Activated CD8-positive, alpha-beta memory T cell treated with anti-CD3 and anti-CD28 coated beads for 1 hour (primary cell): ENCODE measurements at places on chromosomes 6 and 20.

DNA sequence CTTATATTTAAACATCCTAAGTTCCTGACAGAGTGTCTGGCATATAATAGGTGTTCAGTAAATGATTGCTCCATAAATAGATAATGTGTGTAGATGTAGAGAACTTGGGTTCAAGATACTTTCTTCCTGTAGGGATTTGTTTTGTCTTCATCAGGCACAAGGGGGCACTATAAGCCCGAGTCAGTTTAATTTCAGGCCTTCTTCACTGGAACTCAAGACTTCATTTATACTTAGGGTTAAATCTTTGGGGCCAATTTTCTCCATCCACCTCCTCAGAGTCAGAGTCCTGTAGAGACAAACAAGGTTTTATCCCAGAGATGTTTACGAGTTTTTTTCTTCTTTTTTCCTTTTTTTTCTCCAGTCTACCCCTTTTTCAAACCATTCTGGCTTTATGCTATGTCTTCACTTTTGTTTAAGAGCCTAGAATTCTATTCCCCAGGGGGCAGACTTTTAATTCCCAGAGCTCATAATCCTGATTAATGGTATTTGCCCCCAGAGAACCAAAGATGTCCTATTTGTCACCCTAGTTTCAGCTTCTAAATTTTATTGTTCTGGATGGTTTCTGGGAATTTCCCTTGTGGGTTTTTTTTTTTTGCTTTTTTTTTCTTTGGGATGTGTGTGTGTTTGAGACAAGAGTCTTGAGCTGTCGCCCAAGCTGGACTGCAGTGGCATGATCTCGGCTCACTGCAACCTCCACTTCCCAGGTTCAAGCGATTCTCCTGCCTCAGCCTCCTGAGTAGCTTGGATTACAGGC is 88.4 kb downstream of the HFE start:
- DNase-seq = no peak

- DNase-seq = no peak
These were observed 4.4 kb upstream of the MEP1A start for GRCh38 chr6:46788791-46789190.

DNA sequence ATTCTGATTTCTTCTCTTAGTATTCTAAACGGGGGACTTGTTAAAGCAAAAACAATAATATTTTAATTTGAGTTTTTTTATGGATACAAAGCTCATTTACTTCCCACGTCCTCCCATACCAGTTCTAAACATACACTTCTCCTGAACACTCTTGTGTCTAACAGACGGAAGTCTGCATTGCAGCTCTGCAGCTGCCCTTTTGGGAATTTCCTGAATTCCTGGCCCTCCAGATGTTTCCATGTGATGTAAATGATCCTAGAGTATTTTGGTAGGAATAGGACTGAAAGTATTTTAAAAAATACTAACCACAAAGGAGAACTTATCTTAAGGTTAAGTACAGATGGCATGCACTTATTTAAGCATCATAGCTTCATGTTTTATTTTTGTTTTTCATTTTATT is 886.7 kb downstream of the TBC1D32 start:
- no peak for DNase-seq

DNA sequence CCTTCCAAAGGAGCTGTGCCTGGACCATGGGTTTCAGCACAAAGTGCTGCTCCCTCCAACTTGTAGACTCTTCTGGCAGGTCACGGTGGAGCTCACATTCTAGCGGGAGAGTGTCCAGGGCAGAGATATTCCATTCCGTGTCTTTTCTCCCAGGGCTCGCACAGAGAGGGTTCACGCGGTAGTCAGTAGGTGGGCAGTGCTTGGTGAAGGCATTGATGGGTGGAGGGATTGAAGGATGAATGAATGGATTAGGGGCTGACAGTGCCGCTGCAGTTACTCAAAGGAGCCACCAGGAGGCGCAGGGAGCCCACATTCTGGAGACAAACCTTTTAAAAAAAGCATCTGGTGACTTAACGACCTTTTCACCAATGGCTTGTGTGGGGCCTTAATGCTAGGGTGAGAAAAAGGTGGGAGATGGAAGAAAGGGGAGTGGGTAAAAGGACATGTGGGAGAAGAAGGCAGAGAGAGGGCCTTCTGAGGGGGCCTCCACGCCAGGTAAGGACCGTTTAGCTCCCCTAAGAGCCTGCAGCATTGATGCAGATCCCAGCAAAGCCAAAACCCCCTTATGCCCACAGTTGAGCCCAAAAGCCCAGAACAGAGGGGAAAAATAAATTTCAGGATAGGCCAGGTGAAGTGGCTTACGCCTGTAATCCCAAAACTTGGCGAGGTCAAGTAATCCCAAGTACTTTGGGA is 17.5 kb upstream of the FAM110A start:
- DNase-seq = peak; percentile 40

- DNase-seq = no peak
These were observed 197.9 kb downstream of the TRIM27 start for GRCh38 chr6:28725890-28726348.

DNA sequence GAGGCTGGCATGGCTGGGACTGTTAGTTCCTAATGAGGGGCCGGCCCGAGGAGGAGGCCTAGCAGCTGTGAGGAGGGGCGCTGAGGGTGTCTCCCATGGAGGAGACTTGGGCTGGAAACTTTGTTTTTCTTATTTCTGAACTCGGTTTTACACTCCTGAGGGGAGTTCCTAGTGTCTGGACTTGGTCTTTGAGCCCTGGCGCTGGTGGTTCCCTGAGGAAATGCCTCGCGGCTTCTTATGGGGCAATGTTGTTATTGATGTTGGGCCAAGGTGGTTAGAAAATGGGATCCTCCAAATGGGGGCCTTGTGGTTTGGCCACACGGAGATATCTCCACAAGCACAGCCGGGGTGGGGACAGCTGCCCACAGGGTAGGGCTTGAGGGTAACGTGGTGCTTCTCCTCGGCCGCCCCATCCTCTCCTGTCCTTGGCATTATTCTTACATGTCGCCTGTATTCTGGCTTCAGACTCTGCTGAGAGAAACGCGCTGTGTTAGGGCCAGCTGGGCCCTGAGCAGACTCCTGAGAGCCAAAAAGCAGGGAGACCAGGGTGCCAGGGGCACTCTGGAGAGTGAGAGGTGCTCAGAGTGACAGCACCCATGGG is 136.9 kb downstream of the FOXO3 start:
- no peak for DNase-seq
